ENCODE measurements at places on chromosomes 11 and 22. TPM values are rescaled to one million over a fixed set of nuclear protein-coding genes. Genes with fewer than 3 reads are reported as not detected.

DNA sequence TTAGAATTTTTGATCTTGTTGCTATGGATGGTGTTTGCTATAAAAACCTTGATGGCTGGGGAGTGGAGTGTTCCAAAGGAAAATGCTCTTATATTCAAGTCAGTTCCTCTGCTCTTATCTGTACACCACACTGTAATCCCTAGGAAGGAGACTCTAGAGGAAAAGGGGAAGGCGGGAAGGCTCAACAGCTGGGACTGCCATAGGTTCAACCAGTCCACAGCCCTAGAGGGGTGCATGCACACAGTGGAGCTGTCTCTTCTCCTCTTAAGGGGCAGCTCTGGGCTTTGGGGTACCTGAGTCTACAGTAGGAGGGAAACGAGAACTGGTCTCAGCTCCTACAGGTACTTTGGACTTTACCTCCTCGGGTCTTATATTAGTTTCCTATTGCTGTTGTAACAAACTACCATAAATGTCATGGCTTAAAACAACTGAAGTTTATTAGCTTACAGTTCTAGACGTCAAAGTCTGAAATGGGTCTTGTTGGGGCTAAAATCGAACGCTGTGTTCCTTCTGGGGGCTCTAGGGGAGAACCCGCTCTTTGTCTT lies 77.2 kb upstream of the ZBED5 start:
- peaks cover 20% of the 10 kb centered on the region for H3K4me1 ChIP-seq
- no peak overlapping the region for H3K27ac ChIP-seq
- H3K36me3 ChIP-seq = no peaks in the 10 kb centered on the region
- DNase-seq = no peak
- H3K4me3 ChIP-seq = no peak overlapping the region

- H3K36me3 ChIP-seq = no peaks in the 10 kb centered on the region
- DNase-seq = no peak
- no peak overlapping the region for H3K27ac ChIP-seq
- no peak overlapping the region for H3K4me3 ChIP-seq
- H3K4me1 ChIP-seq = peaks cover 38% of the 10 kb centered on the region
- H3K27me3 ChIP-seq = no peaks in the 10 kb centered on the region
Measured at GRCh38 chr11:117822074-117823033, 2.2 kb downstream of the FXYD2 start.

DNA sequence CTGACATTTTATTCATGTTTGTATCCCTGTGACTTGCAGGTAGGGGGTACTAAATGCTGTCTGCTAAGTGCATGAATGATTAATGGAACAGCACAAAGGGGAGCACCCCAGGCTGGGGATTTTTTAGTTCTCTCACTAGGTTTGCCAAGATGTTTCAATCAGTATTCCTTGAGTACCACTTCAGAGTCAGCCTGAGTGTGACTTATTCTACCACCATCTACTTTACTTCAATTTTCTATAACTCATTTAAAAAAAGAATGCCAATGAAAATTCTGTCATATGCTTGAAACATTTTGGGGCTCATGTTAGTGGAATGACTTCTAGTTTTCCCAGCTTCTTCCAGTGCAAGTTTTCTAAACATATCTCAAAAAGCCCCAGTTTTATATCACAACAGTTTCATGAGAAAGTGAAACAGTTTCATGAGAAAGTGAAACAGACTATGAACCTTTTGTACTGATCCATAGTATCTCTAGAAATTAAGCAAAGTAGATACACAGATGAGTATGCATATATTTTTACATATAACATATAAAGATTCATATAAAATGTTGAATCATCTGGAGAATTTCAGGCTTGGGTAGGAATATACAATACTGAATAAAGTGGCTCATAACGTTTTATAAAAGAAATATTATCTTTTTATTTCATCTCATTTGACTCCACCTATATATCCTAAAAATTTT lies 252.4 kb downstream of the GRM5 start:
- no peaks in the 10 kb centered on the region for H3K36me3 ChIP-seq
- H3K4me1 ChIP-seq = no peaks in the 10 kb centered on the region
- no peak overlapping the region for H3K27ac ChIP-seq
- H3K4me3 ChIP-seq = no peak overlapping the region

RGL4 gene
- total RNA-seq = 7.2 TPM

ART1 gene
- not detected for total RNA-seq
